Activated CD4-positive, CD25-positive, alpha-beta regulatory T cell (primary cell): ENCODE measurements at places on chromosomes 7 and 10.

DNA sequence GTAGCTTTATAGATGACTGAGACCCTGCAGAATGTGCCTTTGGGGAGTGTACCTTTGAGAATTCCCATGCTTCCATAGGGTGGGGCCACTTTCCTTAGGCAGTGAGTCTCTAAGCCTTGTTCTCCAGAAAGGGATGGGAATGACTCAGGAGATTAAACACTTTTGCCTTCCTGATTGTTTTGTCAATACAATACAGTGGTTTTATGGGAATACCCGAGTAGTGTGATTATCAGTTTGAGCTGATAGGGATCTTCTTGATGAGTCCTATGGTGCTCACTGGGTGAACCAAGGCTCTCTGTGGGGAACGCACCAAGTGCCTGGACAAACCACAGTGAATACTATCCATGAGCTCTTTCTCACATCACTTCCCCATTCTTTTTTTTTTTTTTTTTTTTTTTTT is 6.3 kb downstream of the MYOF start:
- no peak for DNase-seq

DNA sequence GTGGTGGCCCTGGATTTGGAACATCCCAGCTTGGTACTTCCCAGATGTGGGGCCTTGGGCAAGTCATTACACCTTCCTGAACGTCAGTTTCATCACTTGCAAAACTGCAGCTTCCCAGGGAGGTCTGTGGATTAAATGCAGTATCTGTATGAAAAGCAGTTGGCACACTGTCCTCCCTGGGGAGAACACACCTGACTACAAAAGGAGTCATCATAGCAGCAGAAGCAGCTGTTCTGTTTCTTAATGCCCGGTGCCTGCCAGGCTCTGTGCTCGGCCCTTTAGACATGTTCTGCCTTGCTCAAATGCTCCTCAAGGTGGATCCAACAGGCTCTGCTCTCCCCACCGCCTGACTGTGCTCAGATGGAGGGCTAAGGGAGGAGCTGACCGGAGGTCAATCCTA is 31.0 kb downstream of the CDCA7L start:
- DNase-seq = no peak

DNA sequence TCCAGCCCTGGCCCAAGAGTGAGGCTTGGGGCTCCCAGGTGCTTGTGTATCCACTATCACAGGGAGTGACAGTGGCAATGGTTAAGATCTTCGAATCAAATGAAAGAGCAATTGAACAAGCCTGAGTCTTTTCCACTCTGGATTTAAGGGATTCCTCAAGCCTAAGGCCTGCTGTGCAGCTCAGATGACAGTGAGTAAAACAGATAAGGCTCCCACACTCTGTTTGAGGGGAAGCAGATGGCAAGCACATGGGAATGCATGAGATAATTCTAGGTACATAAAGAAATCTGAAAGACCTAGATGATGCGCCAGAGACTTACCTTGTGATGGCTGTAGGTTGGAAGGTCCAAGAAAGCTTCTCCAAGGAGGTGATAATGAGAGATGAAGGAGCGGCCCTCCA is 95.0 kb downstream of the LRRC18 start:
- DNase-seq = no peak

DNA sequence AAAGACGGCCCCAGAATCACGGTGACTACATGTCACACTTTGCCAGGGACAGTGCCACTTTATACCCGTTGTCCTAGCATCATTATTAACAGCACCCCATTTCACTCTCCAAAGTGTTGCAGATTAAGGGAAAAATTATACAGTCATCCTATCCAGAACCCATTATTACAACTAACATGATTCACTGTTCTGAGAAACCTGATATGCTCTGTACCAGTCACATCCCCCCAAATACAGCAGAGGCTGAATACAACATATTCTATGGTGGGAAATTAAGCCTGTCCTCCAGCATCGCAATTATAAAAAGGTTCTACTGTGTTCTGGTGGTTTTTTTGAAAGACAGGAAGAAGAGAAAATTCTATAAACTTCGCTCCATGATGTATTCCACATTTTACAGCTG is 162.1 kb downstream of the JAZF1 start:
- no peak for DNase-seq

DNA sequence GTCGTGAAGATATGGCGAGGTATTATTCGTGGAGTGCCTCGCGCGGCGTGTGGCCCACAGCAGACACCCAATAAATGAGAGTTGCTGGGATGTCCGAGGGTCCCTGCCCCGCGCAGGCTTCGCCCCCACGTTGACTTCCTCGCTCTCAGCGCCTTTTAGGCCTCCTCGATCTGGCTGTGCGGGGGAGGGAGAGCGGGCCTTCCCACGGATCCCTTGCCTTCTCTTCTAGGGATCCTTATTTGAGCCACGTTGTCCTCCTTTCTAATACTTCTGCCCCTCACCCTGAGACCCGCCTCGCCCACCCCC is 660 bp downstream of the VCL start:
- no peak for DNase-seq

DNA sequence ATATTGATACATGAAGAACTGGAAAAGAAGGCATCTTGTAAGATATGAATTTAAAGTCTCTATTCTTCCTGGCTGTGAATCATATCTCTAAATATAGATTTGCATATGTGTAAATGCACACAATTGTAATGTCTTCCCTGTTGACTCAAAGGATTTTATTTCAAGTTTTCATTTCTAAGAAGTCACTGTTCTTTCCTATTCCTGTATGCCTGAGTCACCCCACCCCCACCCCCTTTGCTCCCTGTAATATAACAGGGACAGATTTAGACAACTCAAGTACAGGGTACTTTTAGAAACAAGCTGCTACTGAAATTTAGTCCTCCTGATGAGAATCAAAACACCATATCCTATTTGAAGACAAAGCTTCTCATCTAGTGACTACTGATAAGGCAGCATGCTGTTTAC is 43.0 kb upstream of the HECTD2 start:
- DNase-seq = no peak

DNA sequence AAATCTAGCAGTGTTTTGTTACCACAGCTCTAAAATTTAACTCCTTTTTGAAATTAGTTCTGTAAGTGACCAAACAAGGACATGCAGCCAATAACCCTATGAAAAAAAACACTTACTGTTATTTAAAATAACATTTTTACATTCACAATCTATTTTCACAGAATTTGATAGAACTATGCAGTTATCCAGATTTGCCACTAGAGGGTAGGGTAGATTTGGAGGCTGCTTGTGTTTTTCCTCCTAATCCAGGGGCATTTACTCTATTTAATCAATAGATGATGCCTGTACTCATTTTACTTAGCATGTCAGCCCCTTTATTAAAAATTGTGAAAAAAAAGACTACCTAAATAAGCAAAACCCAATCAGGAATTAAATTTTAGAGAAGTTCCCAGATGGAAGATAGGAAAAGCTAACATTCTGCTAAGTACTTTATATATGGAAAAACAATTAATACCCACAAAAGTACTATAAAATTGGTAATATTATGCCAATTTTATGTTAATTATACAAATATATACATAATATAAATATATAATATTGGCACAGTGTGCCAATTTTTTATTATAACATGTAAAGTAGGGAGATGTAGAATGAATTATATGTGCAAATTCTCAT is 18.1 kb upstream of the LIPK start:
- no peak for DNase-seq

DNA sequence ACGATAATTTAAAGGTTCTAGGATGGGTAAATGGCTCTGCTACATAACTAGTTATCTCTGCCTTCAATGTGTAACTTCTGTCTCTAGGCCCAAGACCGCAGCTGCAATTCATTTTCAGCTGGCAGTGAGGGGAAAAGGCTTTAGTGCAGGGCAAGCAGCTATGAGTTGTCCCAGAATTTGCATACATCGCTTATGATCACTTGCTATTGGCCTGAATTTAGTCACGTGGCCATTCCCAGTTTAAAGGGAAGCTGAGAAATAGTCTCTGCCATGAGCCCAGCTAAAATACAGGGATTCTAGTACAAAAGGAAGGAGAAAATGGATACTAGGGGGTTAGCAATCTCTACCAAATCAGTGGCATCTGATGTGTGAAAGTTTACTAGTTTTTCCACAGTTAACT is 145.8 kb upstream of the IMMP2L start:
- DNase-seq = no peak

DNA sequence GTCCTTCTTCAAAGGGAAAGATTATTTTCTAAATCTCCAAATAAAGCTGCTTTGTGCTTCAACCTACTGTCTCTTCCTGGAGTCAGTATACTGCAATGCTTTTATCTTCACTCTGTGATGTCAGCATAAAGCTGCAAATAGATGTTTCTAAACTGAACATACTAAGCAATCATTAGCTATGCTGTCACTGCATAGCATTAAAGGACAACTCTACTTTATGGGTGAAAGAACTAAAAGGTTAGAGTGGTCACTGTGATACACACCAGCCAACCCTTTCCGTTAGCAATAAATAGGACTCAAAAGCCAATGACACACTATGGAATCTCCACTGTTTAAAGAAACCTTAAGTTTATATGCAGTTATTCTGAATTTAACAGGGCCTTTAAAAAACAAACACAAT is 1.8 kb downstream of the CCDC186 start:
- DNase-seq = no peak
